Activated CD4-positive, alpha-beta T cell treated with anti-CD3 and anti-CD28 coated beads, Interleukin-2, amount 50 U/mL, for 16 hours (primary cell): ENCODE measurements at places on chromosomes 1 and 21.

GRCh38 chr21:30148906-30149305 is 17.7 kb downstream of the CLDN17 start:
- DNase-seq, result no peak

DNA sequence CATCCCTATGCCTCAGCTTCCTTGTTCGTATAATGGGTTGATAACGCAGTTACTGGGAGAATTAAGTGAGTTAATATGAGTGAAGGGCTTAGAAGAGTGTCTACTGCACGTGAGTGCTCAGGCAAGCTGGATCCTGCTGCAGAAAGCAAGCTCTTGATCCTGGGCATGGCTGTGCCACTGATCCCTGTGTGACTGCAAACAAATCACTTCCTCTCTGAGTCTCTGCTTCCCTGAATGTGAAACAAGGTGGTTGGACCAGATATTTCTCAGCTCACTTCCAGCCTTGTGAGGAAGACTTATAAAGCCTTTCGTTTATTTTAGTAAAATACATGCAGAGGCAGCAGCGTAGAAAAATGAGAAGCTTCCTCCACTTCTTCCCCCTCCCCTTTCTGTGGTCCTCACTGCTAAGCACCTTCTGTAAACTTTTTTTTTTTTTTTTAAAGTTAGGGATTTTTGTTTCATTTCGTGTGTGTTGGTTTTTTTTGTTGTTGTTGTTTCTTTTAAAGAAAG is 13.8 kb downstream of the PSEN2 start:
- DNase-seq, result peak; percentile 12

GRCh38 chr1:55245781-55246180 is 30.6 kb upstream of the USP24 start:
- DNase-seq, result no peak

GRCh38 chr1:87993051-87993450 is 664.4 kb downstream of the LMO4 start:
- DNase-seq, result no peak

- no peak for DNase-seq
These were observed 2.1 kb downstream of the SETDB1 start for GRCh38 chr1:150928286-150928685.

- DNase-seq, result no peak
These were observed 39.2 kb downstream of the HLX start for GRCh38 chr1:220918285-220918951.

DNA sequence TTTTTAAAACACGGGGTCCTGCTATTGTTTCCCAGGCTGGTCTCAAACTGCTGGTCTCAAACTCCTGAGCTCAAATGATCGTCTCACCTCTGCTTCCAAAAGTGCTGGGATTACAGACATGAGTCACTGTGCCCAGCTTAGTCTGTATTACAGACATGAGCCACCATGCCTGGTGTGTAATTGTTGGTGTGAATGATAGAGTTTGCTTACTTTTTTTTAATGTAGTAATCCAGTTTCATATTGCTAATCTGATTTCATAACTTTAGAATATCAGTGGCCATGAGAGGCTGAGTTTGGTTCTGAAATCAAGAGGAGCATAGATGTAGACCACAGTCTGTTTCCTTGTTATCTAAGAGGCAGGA is 3.4 kb downstream of the EPB41 start:
- peak; percentile 24 for DNase-seq

DNA sequence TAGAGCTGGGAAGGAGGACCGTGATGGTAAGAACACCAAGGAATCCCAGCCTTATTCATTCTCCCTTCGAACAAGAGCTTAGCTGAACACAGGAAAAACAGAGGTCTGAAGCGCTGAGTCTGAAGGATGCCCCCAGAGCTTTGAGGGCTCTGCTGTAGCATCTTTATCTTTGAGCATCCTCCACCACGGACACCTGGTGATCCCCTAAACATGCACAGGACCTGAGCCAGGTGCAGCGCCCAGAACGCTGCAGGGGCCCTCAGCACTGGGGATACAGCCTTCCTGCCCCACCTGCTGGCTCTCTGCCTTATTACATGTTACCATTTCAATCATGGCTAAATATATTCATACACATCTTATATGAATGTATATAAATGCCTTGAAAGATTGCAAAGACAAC is 7.7 kb upstream of the GPATCH4 start:
- DNase-seq, result peak; percentile 51

DNA sequence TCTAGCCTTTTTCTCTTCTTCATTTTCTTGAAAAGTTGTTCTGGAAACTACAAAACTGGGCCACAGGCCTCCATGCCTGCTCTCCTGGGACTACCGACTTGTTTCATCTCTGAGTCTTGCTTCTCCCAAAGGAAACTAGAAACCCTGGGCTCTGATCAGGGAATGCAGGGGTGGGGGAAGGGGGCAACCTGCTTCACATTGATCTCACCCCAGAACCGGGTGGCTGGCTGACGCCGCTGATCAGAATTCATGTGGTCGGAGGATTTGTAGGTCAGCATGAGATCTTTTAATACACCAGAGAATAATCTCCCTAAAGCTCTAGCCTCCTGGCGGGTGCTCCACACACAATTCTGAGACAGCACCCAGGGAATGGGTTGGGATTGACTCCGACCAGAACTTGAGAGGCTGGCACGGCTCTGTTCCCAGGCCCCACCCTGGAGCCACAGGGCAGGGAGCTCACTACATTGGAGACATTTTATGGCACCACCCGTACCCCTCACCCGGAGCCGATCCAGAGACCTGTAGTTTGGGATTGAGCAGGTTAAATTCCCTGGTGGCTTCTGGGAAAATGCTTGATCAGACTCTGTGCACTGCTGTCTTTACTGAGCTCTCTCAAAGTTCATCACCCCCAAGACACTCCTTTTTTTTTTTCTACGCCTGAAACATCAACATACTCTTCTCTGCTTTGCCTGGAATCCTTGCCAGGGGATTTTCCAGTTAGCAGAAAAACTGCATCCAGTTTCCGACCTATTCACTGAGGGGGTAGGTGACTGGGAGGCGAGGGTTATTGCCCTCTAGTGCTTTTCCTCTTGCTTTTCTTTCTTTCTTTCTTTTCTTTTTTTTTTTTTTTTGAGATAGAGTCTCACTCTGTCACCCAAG is 12.2 kb upstream of the ARHGEF10L start:
- DNase-seq, result no peak

DNA sequence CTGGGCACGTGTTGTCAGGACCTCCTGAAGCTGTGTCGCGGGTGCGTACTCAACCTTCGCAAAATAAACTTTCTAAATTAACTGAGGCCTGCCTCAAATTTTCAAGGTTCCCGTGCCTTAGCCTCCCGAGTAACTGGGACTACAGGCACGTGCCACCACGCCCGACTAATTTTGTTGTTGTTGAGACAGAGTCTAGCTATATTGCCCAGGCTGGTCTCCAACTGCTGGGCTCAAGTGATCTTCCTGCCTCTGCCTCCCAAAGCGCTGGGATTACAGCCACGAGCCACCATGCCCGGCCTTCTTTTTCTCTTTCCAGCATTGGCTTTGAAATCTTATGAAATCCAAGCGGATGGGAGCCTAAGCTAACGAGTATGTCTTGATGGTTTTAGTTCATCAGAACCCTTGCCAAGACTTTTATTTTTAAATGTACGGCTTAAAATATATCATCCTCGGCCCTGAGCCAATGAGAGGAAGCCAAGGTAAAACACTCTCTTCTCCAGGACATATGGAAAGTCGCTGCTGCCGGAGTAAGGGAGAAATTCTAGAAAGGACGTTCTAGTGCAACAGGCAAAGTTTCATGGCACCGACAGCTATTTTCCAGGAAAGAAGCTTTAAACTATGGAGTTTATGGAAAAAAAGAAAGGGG is 12.7 kb upstream of the ERVH48-1 start:
- DNase-seq, result no peak

DNA sequence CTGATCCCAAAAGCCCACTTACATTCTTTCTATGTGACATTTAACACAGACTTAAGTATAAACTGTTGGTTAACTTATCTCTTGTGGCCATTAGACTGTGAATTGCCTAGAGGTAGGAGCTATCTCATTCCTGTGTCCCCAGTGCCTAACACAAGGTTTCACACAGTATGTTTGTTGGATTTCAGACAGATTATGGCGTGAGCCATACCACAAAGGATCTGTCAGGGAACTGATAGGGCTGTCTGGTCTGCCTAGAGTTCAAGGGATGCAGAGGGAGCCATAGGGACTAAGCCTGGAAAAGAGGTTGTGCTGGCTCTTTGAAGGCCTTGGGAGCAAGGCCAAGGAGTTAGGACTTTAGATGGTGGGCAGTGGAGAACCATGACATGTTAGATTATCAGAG is 40.0 kb downstream of the MEF2D start:
- no peak for DNase-seq

DNA sequence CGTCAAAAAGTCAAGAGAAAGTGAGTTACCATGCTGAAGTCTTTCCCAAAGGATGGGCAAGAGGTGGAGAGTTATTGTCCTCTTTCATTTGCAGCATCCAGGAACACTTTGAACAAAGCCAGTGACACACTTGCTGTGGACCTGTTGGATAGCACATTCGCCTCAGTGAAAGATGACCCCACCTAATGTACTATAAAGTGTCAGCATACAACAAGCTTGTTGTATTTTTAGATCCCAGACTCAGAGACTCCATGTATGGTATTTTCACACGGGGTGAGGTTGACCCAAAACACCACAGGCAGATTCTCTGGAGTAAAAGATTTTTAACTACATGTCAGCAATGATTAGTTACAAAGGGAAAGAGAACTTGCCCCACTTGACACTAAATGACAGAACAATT is 273.8 kb downstream of the PTBP2 start:
- DNase-seq, result no peak

DNA sequence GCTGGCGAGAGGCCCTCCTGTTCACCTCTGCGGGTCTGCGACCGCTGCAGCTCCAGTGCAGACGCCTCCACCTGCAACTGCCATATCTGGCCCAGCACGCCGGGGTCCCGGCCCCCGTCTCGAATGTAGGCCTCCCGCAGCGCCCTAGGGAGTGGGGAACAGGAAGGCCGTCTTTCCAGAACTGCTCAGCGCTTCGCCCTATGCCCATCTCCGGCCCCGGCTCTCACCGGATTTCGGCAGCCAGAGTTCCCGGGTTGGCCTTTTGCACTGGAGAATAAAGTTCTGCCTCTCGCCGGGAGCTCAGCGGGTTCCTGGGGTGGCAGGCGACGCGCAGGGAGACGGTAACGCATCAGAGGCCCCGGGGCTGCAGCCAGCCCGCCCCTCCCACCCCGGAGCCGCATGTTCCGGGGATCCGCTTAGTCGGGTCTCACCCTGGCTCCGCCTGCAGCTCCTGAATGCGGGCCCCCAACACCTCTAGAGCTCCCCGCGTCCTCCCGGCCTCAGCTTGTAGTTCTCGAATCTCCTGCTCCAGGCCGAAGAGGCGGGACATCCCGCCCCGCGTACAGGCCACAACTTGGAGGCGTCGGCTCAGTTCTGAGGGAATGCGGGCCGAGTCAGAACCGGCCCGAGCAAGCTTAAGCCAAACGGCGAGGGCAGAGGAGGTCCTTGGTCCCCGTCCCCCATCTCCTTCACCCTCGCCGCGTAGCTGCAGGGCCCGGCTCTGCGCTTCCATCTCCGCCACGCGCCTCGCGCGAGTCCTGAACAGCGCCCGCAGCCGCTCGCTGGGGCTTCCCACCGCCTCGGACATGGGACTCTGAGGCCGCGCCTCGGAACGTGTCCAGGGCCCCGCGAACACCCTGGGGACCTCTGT is 1.1 kb downstream of the CCDC17 start:
- DNase-seq, result no peak

- no peak for DNase-seq
These were observed 2.4 kb upstream of the DPT start for GRCh38 chr1:168731244-168731953.

- no peak for DNase-seq
These were observed 432.0 kb downstream of the SETD4 start for GRCh38 chr21:35628316-35628715.

DNA sequence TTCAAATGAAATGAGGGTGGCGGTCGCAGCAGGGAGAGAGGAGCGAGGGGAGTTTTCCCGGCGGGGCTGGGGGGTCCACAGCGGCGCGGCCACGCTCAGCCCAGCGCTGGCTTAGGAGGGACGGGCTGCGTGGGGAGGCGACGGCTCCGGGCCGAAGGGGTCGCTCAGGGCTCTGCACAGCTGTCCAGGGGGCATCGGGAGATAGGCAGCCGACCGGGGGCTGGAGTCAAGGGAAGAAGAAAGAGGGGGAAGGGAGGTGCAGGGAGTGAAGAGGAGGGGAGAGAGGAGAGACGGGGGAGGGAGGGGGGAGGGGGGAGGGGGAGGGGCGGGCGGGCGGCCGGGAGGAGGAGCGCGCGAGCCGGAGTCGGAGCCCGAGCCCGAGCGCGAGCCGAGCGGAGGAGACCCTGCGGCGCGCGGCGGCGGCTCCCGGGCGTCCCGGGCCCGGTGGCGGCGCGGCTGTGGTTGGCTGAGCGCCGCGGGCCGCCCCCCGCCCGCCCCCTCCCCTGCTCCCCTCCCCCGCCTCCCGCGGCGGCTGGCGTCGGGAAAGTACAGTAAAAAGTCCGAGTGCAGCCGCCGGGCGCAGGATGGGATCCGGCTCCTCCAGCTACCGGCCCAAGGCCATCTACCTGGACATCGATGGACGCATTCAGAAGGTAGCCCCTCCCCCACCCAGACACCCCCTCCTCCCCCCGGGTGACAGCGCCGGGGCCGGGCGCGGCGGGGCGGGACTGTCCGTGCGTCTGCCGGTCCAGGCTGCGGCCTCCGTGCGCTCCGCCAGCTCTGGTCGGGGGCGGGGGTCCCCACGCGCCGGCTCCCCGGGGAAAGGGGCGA is at the start of gene PDE9A:
Gene PDE9A, plus strand, starts transcription at position 391 of the 831 bp plus-strand sequence. Its CDS starts 194 bp downstream, at position 585.
- no peak for DNase-seq

GRCh38 chr1:201896951-201897391 is 8.3 kb downstream of the SHISA4 start:
- no peak for DNase-seq

DNA sequence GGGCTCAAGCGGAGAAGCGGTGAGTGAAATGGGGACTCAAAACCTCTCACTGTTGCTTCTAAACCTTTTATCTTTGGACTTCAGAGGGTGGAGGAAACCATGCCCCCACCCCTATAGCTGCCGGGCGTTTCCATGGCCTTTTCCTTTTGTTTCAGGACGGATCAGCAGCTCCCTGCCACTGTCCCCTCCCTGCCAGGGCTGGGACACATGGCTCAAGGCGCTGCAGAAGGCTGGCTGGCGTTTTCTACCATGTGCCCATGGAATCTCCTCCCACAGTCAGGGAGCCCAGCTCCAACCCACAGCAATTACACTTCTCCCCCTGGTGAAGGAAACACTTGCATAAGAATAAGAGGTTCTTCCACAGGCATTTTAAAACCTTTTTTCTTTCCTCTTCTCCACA is 812.7 kb downstream of the PLA2G4A start:
- no peak for DNase-seq

GRCh38 chr1:10679496-10680220 is 116.8 kb downstream of the CASZ1 start:
- no peak for DNase-seq

- no peak for DNase-seq
These were observed 81.0 kb downstream of the SLC30A10 start for GRCh38 chr1:219847215-219847855.

- DNase-seq, result peak; percentile 16
These were observed 8.8 kb upstream of the HENMT1 start for GRCh38 chr1:108669679-108670078.

GRCh38 chr1:3945916-3946840 is 46.1 kb upstream of the C1orf174 start:
- DNase-seq, result no peak
